ENCODE measurements at places on chromosomes 7 and 10.
A peak's percentile ranks its signal among the peaks of the same experiment; 100 is the strongest.

- DNase-seq, result no peak
Observed at GRCh38 chr10:92208736-92209135, 82.1 kb downstream of the CPEB3 start.

GRCh38 chr7:150727381-150727780, 9.8 kb upstream of the GIMAP5 start:
- DNase-seq, result no peak

DNA sequence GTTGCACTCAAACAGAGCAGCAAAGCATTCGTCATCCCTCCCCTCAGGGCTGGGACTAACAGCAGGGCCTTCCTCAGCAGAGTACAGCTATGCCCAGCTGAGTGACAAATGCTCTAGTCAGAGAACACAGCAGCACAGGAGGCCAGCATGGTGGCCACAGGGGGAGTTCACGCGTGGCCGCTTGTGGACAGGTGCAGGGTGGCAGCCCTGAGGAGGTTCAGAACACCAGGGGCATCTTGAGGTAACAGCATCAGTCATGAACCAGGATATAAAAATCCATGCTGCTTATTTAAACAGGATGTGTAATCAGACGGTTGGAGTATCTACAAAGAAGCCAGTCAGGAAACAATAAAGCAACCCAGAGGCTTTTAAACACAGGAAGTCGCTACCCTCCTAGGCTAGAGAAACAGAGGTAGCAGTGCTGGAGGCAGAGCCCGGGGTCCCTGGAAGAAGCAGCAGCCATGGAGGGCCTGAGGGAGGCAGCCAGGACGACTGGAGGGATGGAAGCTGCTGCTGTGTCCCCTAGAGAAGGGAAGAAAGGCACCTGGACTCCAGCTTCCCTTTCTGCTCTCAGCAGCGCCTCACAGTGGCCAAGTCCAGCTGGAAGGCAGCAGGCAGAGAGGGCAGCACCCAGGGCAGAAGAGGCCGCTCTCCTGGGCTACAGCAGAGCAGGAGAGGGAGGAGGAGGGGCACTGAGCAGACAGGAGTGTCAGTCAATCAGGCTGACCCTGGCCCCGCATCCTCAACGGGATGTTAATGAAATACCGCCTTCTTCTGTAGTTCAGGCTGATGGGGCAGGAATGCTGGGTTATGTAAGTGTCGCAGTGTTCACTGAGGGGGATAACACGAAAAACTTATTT, 70.8 kb upstream of the UCN3 start:
- peak; percentile 82 for DNase-seq

DNA sequence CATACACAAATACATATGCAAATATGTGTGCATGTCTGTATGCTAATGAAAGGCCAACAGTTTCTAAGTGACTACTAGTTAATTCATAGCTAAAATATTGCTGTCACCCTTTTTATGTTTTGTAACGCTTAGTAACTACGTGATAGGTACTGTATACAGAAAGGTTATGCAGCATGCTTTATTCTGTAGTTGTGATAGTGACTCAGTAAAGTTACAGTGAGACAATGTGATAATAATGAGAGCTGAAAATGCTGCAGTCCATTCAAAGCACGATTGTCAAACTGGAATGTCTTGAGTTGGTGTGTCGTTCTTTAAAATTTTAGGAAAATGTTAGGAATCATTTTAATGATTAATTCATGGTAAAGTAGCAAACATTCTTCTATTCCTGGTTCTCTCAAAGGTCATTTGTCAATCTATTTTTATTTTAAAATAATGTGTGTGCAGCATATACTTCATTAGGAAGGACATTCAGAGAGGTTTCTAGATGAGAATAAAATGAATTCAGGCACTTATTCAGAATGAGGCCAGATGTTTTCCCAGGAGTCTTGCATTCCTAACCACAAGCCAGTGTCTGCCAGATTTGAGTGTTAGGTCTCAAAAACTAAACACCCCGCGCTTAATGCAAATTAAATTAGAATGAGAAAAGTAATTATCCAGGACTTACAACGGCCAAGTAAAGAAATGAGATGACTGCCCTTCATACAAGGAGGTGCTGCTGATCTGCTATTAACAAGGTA, 408.8 kb upstream of the FZD8 start:
- DNase-seq, result no peak

- no peak for DNase-seq
Observed at GRCh38 chr7:147861945-147862344, 728.6 kb upstream of the C7orf33 start.

DNA sequence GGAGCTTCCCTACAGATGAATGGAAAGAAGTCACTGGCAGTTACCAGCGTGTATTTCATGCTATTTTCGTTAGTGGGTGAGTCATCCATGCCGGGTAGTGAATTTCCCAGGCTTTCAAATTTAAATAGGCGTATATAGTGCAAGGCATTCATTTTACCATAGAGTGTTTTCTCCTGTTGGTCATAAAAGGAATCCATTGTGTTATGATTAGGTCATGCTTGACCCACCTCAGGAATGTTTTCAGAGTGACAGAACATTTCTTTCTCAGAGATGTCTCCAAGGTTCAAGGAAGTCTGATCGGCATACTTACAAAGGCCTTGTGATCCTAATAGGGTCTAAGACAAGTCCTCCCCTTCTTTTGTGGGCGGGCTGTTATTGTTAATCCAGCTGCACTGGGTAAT, 110.7 kb downstream of the AKR1D1 start:
- DNase-seq, result no peak

GRCh38 chr10:69333205-69333604, 54.9 kb downstream of the HK1 start:
- DNase-seq, result no peak

DNA sequence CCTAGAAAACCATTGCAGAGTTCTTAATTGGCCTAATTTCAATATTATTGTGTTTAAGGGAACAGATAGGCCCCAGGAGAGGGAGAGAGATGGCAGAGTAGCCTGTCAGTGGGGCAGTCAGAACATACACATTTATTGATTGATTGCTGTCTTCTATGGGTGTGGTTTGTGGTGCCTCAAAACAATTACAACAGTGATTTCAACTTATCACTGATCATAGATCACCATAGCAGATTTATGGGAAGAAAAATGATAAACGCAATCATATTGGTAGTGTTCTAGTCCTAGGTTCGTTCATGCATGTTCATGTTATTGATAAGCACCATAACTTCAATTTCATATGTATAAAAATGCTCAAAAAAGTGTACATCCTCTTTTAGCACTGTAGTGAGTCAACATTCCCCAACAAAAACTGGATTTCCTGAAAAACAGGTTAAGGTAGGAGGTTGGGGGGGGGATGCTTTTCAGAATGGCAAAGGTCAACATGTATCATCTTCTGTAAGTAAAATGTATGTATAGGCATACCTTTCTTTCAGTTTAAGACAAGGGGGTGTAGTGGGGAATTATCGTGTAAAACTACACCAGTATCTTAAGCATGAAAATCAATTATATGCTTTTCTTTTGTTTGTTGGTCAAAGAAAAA, 1.1 kb upstream of the TNKS2 start:
- DNase-seq, result no peak

- no peak for DNase-seq
Observed at GRCh38 chr7:36597090-36597773, 127.1 kb downstream of the AOAH start.

- no peak for DNase-seq
Observed at GRCh38 chr7:130831817-130832481, 97.9 kb upstream of the KLF14 start.

DNA sequence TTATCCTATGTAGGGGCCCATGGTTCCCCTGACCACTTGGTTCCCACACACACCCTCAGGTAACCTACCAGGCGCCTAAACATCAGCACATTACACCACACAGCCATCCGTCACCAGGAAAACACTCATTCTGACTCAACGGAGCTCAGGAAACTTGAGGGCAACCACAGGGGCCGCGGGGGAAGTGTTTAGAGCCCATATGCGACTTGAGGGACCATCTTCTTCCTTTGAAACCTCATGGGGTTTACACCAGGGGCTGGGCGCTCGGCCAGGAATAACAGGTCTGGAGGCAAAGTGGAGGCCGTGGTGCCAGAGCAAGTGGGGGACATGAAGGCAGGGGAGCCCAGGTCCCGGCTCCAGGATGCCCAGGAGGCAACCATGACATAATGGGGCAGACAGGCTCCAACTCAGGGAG, 1.5 kb downstream of the STX1A start:
- peak; percentile 66 for DNase-seq

- no peak for DNase-seq
Observed at GRCh38 chr7:41917-42565, 150.3 kb upstream of the FAM20C start.
